A549 treated with CpdA at 1 μM for 4 hours (cell line): ENCODE measurements at places on chromosomes 2 and 18. TPM values are rescaled to one million over a fixed set of nuclear protein-coding genes. Genes with fewer than 3 reads are reported as not detected.

The RNF152 gene
- total RNA-seq, result 0.01 to 0.34 TPM (median 0.02 TPM) in 5 replicates

The LYPD6B gene
- not detected in 5 replicates for total RNA-seq

The MEP1B gene
- total RNA-seq, result 0.07 to 0.27 TPM in 2 of 5 replicates, not detected in the others

The OTOS gene
- total RNA-seq, result not detected in 5 replicates

The VWC2L gene
- total RNA-seq, result not detected in 5 replicates

The TXNDC2 gene
- 0.10 to 0.35 TPM (median 0.21 TPM) in 5 replicates for total RNA-seq

The CDH20 gene
- total RNA-seq, result not detected in 5 replicates

The SELENOI gene
- total RNA-seq, result 18.5 to 23.1 TPM (median 21.7 TPM) in 5 replicates

The TUBB8B gene
- not detected in 5 replicates for total RNA-seq

The SERPINB4 gene
- total RNA-seq, result 0.16 to 0.26 TPM (median 0.20 TPM) in 5 replicates

The LAMA1 gene
- 0.03 to 0.17 TPM (median 0.06 TPM) in 4 of 5 replicates, not detected in the other for total RNA-seq
